ENCODE measurements at places on chromosomes 1 and 21.

- no peaks in the 10 kb centered on the region for H3K36me3 ChIP-seq
- H3K27ac ChIP-seq = no peak overlapping the region
- DNase-seq = no peak
- no peaks in the 10 kb centered on the region for H3K4me1 ChIP-seq
- no peaks in the 10 kb centered on the region for H3K27me3 ChIP-seq
- H3K4me3 ChIP-seq = no peak overlapping the region
Observed at GRCh38 chr1:115275216-115275615, 62.8 kb downstream of the NGF start.

DNA sequence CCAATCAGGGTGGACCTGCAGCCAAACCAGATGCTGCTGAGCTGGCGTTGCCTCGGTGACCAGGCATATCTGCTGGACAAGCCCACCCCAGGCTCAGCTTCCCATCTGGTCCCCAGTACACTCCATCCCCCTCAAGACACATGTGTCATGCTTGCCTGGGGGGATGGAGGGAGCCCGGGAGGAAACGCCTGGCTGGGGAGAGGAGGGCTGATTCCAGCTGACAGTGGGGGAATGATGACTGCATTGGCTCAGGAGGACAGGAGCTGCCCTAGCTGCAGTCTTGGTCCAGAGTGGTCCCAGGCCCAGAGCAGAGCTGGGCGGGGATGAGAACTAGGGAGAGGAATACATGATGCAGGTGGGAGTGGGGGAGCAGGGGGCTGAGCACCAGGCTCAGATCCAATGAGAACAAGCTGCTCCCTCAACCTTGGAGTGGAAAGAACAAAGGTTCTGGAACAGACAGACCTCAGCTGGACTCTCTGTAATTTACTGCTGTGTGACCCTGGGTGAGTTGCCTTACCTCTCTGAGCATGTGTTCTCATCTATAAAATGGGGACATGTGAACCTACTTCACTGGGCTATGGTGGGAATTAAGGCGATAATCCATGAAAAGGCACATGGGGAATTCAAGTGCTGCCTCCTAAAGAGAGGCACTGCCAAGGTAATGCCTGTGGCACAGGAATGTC is 23.1 kb upstream of the ECE1 start:
- peak overlapping the region; percentile 57 for H3K27ac ChIP-seq
- H3K36me3 ChIP-seq = no peaks in the 10 kb centered on the region
- H3K27me3 ChIP-seq = no peaks in the 10 kb centered on the region
- DNase-seq = no peak
- peaks cover 96% of the 10 kb centered on the region for H3K4me1 ChIP-seq
- no peak overlapping the region for H3K4me3 ChIP-seq

DNA sequence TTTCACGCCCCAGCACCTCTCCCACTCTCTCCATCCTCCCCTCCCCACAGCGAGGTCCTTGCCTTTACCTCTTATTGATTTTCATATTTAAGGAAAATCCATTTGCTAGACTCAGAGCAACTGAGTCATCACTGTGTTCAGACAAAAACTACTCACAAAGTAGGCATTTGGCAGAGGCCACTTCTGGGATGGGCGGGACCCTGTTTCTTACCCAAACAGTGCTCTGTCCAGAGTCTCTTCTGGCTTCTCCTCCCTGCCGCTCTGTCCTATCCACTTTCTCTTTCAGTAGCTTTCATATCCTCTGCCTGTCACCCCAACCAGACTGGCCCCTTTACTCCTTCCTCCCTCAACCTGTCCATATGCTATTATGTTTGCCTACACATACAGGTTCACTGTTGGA is 2.4 kb upstream of the NAV1 start:
- peak overlapping the region; percentile 33 for H3K4me3 ChIP-seq
- no peaks in the 10 kb centered on the region for H3K27me3 ChIP-seq
- no peak for DNase-seq
- no peaks in the 10 kb centered on the region for H3K36me3 ChIP-seq
- H3K27ac ChIP-seq = peak overlapping the region; percentile 81

DNA sequence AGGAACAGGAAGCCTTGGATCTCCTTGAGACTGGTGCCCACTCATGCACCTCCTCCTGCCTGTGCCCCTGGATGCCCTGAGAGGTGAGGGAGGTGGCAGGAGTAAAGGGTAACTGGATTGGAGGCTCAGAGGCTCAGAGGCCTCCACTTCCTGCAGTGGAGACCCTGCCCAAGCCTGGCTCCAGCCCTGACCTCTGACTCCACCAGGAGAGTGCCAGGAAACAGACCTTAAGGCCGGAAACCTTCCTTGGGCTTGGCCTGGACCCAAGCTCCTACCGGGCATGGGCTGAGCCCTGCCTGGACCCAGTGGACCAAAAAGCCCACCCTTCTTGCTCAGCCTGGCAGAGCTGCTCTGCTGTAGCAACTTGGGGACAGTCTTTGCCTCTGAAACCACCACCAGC is 15.0 kb upstream of the CELA3B start:
- peaks cover 8% of the 10 kb centered on the region for H3K4me1 ChIP-seq
- DNase-seq = no peak
- no peak overlapping the region for H3K4me3 ChIP-seq
- no peaks in the 10 kb centered on the region for H3K36me3 ChIP-seq

DNA sequence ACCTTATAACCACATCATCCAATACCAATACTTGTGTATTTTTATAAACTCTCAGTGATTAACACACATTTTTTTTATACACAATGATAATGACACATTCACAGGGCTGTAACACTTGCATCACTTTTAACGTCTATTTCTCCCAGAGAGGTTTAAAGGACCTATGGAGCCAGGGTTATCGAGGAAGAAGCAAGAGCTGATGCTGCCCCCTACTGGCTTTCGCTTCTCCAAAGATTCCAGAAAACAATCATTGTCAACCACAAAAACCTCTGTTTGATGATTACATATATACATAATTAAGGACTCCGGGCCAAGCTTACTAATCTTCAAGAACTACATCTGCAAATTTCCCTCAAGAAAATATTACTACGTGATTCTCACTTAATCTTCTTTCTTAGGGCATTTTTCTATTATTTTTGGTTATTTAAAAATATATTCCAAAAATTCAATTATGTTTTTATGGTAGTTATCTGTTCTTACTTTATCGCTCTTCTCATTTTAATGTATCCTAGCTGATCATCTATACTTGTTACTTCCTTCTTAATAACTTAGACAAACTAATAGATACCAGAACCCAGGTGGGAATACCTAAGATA is 214.5 kb downstream of the VAV3 start:
- no peak for DNase-seq
- no peaks in the 10 kb centered on the region for H3K4me1 ChIP-seq
- no peak overlapping the region for H3K4me3 ChIP-seq

- H3K27ac ChIP-seq = no peak overlapping the region
- H3K36me3 ChIP-seq = no peaks in the 10 kb centered on the region
- no peak overlapping the region for H3K4me3 ChIP-seq
- H3K4me1 ChIP-seq = no peaks in the 10 kb centered on the region
- H3K27me3 ChIP-seq = no peaks in the 10 kb centered on the region
- DNase-seq = no peak
Observed at GRCh38 chr1:35656863-35657232, 15.5 kb upstream of the PSMB2 start.

DNA sequence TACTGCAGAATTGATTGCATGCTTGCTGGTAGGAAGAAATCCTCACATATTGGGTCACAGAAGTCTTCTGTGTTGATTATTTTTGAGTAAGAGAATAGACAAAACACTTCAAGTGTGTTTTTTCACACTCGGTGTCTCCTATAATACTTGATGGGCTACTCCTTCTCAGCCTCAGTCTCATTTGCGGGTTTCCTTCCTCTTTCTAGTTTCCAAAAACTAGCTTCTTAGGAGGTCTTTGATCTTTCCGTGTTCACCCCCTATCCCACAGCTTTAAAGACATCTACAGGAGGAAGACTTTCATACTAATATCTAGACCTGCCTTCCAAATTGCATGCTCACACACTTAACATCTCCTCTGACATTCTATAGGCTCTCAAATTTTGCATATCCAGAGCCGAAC is 40.7 kb upstream of the NTPCR start:
- H3K4me3 ChIP-seq = no peak overlapping the region
- H3K4me1 ChIP-seq = no peaks in the 10 kb centered on the region
- H3K27me3 ChIP-seq = no peaks in the 10 kb centered on the region
- DNase-seq = no peak
- H3K27ac ChIP-seq = no peak overlapping the region

GRCh38 chr1:154446292-154446691 is 41.1 kb downstream of the IL6R start:
- peaks cover 4% of the 10 kb centered on the region for H3K36me3 ChIP-seq
- H3K27ac ChIP-seq = no peak overlapping the region
- no peak overlapping the region for H3K4me3 ChIP-seq
- no peak for DNase-seq

GRCh38 chr1:64312431-64312830 is 109.0 kb downstream of the UBE2U start:
- no peak overlapping the region for H3K4me3 ChIP-seq
- no peaks in the 10 kb centered on the region for H3K36me3 ChIP-seq
- no peaks in the 10 kb centered on the region for H3K27me3 ChIP-seq
- no peak for DNase-seq
- no peak overlapping the region for H3K27ac ChIP-seq
- no peaks in the 10 kb centered on the region for H3K4me1 ChIP-seq

DNA sequence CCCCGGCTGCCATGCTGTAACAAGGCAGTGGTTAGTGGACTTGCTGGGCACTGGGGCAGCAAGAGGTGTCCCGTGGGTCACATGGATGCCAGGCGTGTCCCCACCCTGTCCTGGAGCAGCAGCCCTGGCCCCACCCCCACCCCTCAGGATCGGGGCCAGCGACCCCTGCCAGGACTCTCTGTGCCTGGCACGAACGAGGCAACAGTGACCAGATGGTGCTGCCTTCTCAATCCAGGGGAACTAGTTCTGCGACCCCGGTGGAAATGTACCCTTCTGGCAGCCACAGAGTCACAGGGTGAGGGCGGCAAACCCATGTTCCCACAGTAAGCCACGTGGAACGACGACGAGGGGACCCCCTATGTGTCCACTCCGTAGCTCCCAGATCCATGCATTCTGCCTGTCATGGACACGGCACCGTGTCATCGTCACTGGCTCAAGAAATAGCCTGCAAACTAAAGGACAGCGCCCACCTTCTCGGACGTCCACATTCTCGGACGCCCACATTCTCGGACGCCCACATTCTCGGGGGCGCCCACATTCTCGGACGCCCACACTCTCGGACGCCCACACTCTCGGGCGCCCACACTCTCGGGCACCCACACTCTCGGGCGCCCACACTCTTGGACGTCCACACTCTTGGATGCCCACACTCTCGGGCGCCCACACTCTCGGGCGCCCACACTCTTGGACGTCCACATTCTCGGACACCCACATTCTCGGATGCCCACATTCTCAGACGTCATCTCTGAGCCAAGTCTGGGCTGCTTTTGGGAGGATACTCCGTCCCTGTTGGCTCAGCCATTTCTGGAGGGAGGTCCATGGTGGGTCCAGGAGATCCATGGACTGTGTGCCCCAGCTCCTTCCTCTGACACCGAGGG is 19.6 kb upstream of the ACTRT2 start:
- DNase-seq = no peak
- H3K36me3 ChIP-seq = no peaks in the 10 kb centered on the region
- H3K4me3 ChIP-seq = no peak overlapping the region
- peaks cover 79% of the 10 kb centered on the region for H3K4me1 ChIP-seq
- no peak overlapping the region for H3K27ac ChIP-seq

GRCh38 chr1:30512914-30513265 is 210.5 kb downstream of the MATN1 start:
- no peaks in the 10 kb centered on the region for H3K36me3 ChIP-seq
- DNase-seq = no peak
- no peaks in the 10 kb centered on the region for H3K27me3 ChIP-seq
- no peak overlapping the region for H3K27ac ChIP-seq
- no peaks in the 10 kb centered on the region for H3K4me1 ChIP-seq
- no peak overlapping the region for H3K4me3 ChIP-seq

- no peak overlapping the region for H3K4me3 ChIP-seq
- DNase-seq = no peak
- no peaks in the 10 kb centered on the region for H3K36me3 ChIP-seq
- H3K27me3 ChIP-seq = no peaks in the 10 kb centered on the region
- peaks cover 3% of the 10 kb centered on the region for H3K4me1 ChIP-seq
Observed at GRCh38 chr21:15797577-15798363, 68.0 kb downstream of the USP25 start.

- no peak overlapping the region for H3K4me3 ChIP-seq
- peaks cover 11% of the 10 kb centered on the region for H3K4me1 ChIP-seq
- H3K36me3 ChIP-seq = peaks cover 3% of the 10 kb centered on the region
- no peak for DNase-seq
- H3K27ac ChIP-seq = no peak overlapping the region
Observed at GRCh38 chr21:32712641-32713040, 15.2 kb downstream of the SYNJ1 start.

GRCh38 chr1:69662321-69662720 is 94.6 kb downstream of the LRRC7 start:
- H3K27me3 ChIP-seq = no peaks in the 10 kb centered on the region
- H3K36me3 ChIP-seq = no peaks in the 10 kb centered on the region
- H3K4me3 ChIP-seq = no peak overlapping the region

- no peak for DNase-seq
- H3K36me3 ChIP-seq = no peaks in the 10 kb centered on the region
- no peaks in the 10 kb centered on the region for H3K27me3 ChIP-seq
- H3K4me3 ChIP-seq = no peak overlapping the region
Observed at GRCh38 chr1:169517558-169518186, 31.9 kb upstream of the SLC19A2 start.

Data from thoracic aorta (tissue), 2 donors.